Stimulated activated CD4-positive, alpha-beta T cell treated with anti-CD3 and anti-CD28 coated beads, Interleukin-15, amount 100 ng/mL, for 1 hour (primary cell): ENCODE measurements at places on chromosomes 2 and 18.

DNA sequence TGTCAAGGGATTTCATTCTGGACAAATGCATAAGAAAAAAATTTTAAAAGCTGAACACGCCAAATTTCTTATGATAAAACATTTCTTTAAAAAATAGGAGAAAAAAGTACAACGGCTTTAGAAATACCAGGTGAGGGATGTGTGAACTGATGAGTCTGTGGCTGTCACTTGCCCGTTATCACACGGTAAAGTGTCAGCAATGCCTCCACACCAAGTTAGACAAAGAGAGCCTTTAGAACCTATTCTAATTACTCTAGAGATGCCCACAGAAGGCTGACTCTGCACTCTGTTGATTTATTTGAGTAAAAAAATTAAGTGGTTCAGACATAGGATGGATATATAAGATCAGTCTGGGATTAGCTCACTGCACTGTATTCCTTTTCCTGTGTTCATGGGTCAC is 523.8 kb downstream of the RNF144A start:
- DNase-seq = no peak

- DNase-seq = no peak
Measured at GRCh38 chr2:64937687-64938491, 51.3 kb upstream of the SLC1A4 start.

- no peak for DNase-seq
Measured at GRCh38 chr2:209577376-209578357, 153.8 kb downstream of the MAP2 start.

DNA sequence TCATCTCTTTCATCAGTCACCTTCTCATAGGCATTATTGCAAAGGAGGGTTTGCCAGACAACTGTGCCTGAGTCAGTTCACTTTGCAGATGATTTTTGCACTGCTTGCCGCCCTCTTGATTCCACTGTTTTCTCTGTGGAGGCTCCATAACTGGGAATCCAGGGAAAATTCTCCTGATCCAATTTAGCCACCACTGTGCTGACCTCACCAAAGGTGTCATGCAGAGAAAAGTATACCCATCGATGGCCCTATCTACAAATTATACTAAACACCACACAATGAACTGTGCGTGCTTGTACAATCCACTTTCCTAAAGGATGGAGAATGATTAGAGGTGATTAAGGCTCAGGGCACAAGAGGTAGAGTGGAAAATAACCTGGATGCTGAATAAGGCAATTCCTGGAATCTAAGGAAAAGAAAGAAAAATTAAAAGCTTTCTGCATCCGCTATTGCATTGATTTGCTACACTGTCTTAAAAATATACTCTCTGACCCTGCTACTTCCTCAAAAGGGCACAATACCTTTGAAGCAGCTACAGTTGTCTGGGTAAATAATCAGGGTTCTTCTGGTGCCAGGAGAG is 409.4 kb downstream of the RIT2 start:
- DNase-seq = no peak

GRCh38 chr2:30208453-30208852 is 22.9 kb upstream of the LBH start:
- no peak for DNase-seq

- DNase-seq = no peak
Measured at GRCh38 chr18:67517444-67517765, 885 bp upstream of the DSEL start.

GRCh38 chr2:126751477-126751876 is 95.5 kb downstream of the GYPC start:
- no peak for DNase-seq

DNA sequence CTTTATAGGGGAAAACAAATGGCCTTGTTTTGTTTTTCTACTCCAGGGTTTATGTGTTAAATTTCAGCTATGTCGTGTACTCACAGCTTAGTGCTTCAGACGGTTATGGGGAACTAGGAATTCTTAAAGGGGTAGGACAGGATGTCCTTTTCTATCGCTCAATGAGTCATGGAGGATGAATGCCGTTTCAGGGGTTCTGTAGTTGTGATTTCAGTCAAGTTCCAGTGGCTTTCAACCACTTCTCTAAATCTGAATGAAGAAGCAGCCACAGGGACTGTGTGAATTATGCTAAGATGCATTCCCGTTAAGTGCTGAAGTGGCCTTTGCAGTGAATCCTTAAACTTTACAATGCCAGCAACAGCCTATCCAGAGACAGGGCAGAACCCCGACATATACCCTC is 1231.7 kb upstream of the ZEB2 start:
- no peak for DNase-seq

- no peak for DNase-seq
Measured at GRCh38 chr2:27960237-27960912, 69.8 kb downstream of the BABAM2 start.

- DNase-seq = no peak
Measured at GRCh38 chr2:156657809-156658208, 221.6 kb downstream of the GPD2 start.

GRCh38 chr2:20594957-20595356 is 55.9 kb downstream of the HS1BP3 start:
- DNase-seq = no peak

DNA sequence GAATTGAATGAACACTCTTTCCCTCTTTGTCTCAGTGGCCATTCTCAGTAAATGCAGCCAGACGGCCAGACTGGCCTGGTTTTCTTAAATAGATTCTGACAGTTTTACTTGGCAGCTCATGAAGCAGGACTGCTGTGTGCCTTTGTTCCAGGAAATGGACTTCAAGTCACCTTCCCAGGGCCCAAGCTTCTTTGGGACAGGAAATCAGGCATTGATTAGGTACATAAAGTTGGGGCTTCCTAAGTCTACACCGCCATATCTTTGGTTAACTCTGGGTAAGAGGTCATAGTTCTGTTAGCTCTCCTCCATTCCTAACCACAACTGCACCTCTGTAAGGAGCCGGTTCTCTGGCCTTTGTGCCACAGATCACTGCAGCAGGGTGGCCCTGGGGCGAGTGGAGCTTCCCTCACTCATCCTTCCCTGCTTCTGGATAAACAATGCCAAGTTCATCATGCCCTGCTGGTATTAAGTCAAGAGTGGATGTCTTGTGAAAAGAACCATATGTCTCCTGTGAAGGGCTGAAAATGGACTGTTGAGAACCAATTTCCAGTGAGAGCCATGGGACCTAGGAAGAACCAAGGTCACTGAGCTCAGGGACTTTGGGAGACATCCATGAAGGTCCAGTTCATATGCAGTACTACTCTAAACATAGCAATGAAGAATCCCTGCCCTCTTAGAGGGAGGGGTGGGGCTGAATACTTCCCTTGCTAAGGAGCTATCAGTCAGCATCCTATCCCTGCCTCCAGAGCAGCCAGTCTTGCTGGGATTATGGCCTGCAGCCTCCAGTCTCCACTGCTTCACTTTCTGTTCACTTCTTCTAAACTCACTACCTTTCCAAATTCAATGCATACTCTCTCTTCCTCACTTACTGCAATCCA is 122.6 kb upstream of the XPO1 start:
- no peak for DNase-seq

GRCh38 chr2:188244383-188244782 is 47.3 kb upstream of the GULP1 start:
- DNase-seq = no peak

DNA sequence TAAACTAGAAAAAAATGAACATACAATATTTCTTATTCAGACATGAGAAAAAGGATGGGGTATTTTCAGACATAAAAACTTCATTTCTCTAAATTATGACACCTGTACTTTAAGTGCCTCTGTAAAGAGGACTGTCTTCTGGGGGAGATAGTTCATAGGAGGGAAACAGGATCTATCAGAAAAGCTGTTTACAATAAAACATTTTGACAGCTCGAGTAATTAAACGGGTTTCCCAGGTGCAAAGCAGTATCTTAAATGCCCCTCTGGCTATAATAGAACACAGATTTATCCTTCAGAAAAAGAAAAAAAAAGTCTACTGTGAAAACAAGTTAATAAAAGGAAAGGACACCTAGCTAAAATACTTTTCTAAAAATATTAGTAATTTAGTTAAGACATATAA is 311.4 kb upstream of the UBE2E3 start:
- no peak for DNase-seq

- no peak for DNase-seq
Measured at GRCh38 chr2:193461431-193461934, 1266.8 kb upstream of the TMEFF2 start.

DNA sequence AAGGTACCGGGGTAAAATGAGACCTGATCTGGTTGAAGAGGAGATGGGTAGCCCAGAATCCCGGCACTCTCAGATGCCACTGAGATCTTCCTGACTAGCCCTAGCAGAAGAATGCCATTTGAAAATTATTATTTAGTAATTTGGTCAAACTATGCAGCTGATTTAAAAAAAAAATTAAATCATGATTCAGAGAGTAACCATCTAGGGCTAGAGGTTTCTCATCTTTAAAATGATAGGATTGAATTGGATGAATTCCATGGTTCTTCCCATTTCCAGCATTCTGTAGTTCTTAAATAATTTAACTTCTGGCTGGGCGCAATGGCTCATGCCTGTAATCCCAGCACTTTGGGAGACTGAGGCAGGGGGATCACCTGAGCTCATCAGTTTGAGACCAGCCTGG is 106.1 kb downstream of the MYO1B start:
- no peak for DNase-seq

DNA sequence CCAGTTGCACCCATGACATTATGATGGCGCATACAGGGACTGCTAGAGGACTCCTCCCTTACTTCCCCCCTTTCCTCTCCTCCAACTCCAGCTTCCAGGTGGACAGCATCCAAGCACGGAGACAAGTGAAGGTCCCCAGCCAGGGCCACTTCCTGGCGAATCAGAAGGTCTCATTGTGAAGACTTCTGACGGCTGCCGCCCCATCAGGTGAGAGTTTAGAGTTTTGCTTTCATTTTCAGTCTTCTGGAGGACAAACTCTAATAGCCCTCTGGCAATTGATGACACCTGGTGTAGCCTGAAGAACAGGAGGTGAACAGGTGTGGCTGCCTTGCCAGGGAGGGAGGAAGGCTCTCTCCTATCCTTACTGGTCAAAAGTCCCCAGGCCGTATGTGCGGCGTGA is 77.3 kb upstream of the KCNH7 start:
- DNase-seq = no peak

GRCh38 chr2:51516667-51517066 is 484.7 kb upstream of the NRXN1 start:
- DNase-seq = no peak

DNA sequence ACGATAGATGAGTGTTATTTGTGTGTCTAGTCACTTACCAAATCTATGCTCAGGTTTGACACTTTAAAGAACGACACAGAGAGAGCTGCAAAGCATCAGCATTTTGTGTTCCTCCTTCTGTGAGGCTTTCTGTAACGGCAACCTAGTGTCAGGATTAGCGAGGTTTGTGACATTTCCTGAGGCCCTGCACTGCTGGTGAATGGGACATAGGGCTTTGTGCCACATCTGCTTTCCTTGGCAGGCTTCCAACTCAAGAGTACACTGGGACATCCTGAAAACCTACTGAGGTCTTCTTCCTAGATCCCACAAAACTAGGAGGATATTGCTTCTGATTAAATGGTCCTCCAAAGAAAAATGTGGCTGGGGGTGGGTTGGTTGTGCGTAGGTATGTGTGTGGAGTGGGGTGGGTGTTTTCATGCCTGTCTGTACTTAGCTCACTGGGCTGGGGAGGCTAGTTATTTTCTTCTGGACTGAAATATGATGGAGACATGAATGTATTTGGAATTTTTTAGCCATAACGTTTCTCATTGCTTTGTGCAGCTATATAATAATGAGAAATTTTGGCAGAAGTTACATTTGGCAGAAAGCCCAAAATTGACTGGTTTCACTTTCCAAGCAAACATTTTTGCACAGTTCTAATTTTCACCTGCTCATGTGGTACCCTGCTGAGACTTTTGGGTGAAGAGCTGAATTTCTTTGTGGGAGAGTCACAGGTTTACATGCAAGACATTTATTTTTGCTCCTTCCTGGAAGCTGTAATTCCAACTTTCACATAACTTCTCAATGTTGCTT is 308.4 kb downstream of the XIRP2 start:
- DNase-seq = no peak

GRCh38 chr2:60806988-60807681 is 51.1 kb downstream of the PAPOLG start:
- DNase-seq = peak; percentile 42

DNA sequence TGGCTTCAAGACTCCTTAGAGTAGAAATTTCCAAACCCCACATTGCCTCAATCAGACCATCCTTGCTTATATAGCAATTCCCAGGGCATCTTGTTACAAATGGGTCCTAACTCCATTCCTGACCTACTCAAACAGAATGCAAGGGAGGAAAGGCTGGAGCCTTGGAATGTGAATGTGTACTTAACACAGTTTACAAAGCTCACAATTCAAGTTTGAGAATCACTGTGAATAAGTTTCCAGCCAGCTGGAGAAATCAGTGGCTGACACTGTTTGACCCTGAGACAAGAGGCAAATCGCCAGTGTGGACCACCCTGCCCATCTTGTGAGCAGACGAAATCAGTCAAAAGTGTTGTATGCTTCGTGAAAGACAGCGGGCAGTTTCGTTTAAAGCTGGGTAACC is 65.5 kb downstream of the SOWAHC start:
- no peak for DNase-seq

- DNase-seq = no peak
Measured at GRCh38 chr2:144099780-144100377, 420.0 kb downstream of the ZEB2 start.

DNA sequence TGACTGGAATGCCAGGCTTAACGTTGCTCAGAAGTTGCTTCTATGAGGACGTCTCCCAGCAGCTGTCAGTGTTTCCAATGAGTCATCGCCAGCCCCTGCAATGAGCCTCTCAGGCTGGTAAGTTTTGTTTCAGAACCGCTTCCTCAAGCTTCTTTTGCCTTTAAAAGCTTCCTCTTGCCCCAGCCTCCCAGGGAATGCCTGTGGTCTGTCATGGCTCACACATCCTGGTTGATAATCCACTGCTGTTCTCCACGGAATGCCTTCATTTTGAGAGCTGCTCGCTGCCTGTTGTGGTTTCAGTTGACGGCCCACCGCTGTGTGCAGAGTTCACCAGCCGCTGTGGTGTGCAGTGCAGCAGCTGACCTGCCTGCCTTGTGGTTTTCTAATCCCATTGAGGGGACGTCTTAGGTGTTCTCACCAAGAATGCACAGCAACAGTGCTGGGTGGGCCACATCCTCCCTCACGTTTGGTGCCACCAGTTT is 96.4 kb downstream of the RTP5 start:
- DNase-seq = no peak

DNA sequence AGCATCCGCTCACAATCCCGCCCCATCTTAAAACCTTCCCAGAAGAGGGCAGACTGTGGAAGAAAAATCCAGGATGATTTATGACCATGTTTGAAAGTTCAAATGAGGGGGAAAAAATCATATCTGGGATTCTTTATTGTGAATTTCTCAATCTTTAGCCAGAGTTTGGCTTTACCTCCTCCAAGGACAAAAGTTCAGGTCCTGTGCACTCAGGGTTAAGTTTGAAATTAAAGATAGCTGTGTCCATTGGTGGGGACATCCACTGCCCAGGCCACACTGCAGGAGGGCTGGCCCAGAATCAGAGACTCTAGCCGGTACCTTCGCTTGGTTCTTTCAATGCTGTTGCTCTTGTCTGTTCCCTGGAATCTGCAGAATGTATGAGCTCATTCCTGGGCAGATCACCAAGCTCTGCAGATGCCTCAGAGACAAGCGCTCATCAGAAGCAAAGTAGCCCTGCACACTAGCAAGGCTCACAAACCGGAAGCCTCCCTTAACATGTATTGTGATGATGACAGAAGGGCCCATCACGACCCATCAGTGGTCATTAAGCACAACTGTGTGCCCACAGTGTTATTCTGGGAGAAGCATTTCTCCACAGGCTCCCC is 375.3 kb upstream of the KLHL29 start:
- DNase-seq = no peak

GRCh38 chr2:234702731-234703225 is 205.9 kb upstream of the ARL4C start:
- no peak for DNase-seq

- no peak for DNase-seq
Measured at GRCh38 chr2:226995625-226996041, 159.8 kb downstream of the RHBDD1 start.

GRCh38 chr18:46276748-46277147 is 172.6 kb downstream of the HAUS1 start:
- no peak for DNase-seq
